ENCODE measurements at places on chromosomes 2 and 18. TPM values are rescaled to one million over a fixed set of nuclear protein-coding genes. Genes with fewer than 3 reads are reported as not detected.

The PCARE gene
- total RNA-seq: not detected

The ASPRV1 gene
- 1.3 TPM for total RNA-seq

The UGT1A3 gene
- total RNA-seq: not detected

The PCGF1 gene
- total RNA-seq: 15.9 TPM

DNA sequence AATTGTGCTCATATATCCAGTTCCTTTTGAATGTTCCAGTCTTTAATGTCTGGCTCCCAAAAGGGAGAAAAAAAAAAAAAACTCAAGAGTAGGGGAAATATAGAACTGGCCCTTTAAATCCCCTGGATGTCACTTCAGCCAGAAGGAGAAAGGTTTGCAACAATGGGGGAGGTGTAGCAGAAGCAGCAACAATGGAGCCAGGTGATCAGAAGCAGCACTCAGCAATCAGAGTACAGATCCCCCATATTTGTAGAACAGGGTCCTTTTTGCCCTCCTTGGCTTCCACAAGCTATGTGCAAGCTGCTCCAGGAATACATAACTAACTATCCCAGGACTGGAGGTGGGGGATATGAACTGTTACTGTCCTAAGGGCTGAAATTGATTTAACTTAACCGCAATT lies 25.8 kb upstream of the ZNF397 start:
- DNase-seq: no peak

- no peak for DNase-seq
Measured at GRCh38 chr18:45100321-45101105, 419.8 kb downstream of the SETBP1 start.

- no peak for DNase-seq
Measured at GRCh38 chr18:59374128-59374527, 15.1 kb upstream of the LMAN1 start.

DNA sequence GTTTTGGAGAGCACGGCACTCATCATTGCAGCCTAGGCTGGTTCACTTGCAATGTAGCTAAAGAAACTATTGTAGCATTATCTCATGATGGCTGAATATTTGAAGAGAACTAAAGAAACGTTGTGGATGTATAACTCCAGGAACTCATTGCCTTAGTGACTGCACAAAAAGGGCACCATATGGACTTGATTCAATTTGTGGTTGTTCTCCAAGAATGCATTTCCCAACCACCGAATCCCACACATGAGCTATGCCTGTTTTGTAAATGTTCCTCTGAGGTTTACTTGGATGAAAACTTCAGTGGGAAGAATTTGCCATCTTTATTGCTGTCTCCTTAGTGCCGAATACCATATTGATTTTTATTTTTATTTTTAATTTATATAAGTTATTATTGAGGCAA lies 43.5 kb downstream of the DOK6 start:
- DNase-seq: no peak

DNA sequence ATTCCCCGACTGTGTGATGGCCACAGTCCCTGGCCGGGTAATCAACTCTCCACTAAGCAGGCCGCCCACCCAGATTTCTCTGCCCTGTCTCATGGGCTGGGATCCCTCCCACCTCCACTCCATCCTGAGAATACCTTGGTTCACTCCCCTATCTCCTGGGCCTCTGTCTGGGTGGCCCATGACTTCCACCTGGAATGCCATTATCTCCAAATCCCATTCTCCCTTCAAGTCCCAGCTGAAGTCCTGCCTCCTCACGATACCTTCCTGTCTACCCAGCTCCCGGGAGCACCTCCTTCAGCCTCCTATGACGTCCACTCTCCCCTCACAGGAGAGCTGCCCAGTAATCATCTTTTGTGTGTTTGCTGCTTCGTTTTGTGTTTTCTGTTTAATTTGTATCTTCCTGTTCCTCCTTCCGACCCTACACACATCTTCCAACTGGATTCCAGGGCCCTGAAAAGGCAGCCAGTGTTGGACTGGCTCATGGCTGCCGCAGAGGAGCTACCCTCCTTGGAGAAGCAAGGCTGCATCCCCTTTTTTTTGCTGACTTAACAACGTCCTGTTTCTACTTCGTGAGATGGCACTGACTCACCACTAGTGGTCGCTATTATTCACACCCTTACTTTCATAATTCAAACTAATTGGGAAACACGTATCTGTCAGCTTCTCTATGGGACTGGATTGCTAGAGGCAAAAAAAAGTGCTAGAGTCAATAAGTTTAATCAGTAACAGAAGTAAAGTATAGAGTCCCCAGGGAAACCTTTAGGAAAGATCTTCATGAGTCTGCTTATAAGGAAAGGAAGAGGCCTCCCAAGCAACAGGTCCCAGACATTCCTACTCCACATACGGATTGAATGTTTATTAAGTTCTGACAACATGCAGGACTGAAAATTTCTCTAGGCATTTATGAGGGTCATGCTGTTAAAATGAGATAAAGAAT lies 171.9 kb upstream of the GATA6 start:
- peak; percentile 49 for DNase-seq

- DNase-seq: no peak
Measured at GRCh38 chr2:202337706-202338346, 38.3 kb upstream of the BMPR2 start.

All from OCI-LY7 (cell line).